IMR-90 (cell line): ENCODE measurements at places on chromosomes 4 and X. TPM values are rescaled to one million over a fixed set of nuclear protein-coding genes. Genes with fewer than 3 reads are reported as not detected.

Gene SPANXA1
- total RNA-seq, result not detected in 2 replicates

- no peak for DNase-seq
Measured at GRCh38 chrX:48919360-48919841, 577 bp upstream of the PIM2 start.

DNA sequence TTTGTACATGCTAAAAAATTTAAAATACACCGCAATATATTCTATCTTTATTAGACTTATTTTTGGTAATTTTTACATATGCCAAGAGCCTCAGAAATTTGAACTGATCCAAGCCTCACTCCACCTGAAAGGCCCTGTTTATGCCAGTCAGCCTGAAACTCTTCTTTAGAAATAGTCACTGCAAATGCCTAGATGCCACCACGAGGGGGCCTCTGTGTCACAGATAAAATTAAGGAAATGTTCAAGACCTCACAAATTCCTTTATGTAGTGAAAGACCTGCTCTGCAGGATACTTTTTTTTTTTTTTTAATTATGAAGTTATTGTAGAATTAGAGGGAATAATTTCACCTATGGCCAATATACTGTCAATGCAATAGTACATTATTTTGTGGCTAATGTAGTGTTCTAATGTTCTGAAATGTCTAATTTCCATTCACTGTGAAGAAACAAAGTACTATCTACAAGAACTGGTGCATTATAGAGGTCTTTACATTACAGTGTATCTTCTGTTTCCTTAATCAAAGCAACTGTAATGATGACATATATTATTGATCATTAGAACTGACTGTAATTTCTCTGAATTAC lies 69.8 kb downstream of the DTHD1 start:
- peak; percentile 10 for DNase-seq

GRCh38 chrX:135420831-135421230 lies 913 bp upstream of the SMIM10L2A start:
- DNase-seq, result no peak

GRCh38 chr4:126004941-126005340 lies 690.2 kb downstream of the FAT4 start:
- DNase-seq, result peak; percentile 60

Gene RNF175
- not detected in 2 replicates for total RNA-seq

GRCh38 chrX:78658414-78658813 lies 714 bp downstream of the RTL3 start:
- DNase-seq, result no peak

- no peak for DNase-seq
Measured at GRCh38 chr4:3324093-3324815, 31.4 kb downstream of the RGS12 start.

- no peak for DNase-seq
Measured at GRCh38 chr4:87734084-87734483, 65.3 kb upstream of the IBSP start.
